ENCODE measurements at places on chromosomes 3 and 15.

- DNase-seq: no peak
These were observed 80.5 kb upstream of the PLXND1 start for GRCh38 chr3:129686941-129687340.

DNA sequence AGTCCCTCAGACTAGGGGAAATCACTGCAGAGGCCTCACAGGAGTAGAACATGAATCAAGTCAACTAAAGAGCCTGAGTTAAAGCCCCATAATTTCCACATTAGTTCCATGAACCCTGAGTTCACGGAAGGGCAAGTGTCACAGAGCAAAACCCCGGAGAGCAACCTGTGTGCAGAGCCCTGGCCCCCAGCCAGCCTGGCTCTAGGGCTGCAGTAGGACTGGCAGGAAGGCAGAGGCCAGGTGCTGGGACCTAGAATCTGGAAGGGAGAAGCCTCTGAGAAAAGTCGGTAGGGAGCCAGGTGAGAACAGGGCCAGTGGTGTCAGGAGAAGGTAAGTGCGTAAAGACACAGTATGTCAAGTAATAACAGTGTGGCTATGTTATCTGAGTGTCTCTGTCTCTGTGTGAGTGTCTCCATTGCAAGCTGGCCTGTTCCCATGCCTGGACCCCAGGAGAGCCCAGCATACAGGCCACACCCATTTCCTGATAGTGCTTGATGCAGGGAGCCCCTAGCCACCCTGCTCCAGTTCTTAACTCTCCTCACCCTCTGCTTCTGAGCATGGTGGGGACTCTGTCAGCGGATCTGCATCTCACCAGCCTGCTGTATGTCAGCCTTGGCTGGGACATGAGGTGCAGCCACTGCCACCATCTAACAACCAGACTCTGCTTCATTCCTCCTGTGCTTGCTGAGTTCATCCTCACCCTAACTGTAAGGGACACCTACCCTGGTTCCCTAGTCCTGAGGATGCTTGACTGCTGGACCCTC lies 11.3 kb upstream of the MANF start:
- DNase-seq: no peak

GRCh38 chr3:142263112-142263511 lies 37.7 kb upstream of the GK5 start:
- DNase-seq: no peak

DNA sequence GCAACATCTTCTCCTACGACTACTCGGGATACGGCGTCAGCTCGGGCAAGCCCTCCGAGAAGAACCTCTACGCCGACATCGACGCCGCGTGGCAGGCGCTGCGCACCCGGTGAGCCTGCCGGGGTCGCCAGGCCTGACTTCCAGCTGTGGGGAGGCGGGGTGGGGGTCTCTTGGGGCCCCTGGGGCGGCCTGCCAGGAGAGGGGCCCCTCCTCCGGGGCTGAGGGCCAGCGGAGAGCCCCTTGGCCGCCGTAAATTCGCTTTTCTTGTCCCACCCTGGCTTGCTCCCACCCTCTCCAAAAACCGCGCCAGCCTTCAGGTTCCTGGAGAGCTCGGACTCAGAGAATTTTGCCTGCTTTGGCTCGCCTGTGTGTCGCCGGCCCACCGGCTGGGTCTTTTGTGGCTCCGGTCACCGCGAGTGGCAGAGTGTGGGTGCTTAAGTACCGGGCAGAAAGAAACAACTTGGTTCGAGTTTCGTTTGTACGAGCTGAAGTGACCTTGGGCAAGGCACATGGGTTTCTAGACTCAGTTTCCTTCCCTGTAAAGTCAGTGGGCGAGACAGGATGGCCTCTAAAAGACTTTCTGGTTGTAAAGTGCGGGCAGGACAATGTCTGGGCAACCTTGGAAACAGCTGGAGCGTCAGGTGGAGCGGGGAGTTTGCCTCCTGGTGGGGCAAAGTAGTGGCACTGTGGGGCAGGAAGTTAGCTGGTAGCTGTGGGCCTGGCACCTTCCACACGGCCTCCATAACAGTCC lies 976 bp downstream of the ABHD17C start:
- no peak for DNase-seq

DNA sequence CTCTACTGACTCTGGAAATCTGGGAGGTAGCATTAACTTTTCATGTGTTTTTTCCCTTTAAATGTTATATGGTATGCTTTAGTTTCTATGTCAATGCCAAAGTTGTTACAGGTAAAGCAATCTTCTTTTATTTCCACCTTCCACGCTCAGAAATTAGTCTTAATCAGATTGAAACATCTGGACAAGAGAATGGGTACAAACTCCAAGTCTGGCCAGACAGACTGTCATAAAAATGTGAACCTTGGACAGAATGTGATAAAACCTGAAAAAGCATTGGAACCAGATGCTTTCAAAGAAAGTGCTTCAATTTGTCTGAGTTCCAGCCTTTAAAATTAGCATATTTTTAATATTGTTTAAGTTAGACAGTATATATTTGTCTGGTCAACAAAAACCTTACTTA lies 110.7 kb upstream of the P2RY1 start:
- no peak for DNase-seq

DNA sequence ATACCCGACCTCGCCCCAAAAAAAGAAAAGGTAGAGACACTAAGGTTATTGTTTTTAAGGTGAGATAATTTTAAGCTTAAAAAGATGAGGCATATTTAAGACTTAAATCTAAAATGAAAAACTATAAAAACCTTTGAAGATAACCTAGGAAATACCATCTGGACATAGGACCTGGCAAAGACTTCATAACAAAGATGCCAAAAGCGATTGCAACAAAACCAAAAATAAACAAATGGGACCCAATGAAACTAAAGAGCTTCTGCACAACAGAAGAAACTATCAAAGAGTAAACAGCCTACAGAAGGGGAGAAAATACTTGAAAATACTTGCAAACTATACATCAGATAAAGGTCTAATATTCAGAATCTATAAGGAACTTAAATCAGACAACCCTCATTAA lies 80.9 kb downstream of the TMCC1 start:
- no peak for DNase-seq

DNA sequence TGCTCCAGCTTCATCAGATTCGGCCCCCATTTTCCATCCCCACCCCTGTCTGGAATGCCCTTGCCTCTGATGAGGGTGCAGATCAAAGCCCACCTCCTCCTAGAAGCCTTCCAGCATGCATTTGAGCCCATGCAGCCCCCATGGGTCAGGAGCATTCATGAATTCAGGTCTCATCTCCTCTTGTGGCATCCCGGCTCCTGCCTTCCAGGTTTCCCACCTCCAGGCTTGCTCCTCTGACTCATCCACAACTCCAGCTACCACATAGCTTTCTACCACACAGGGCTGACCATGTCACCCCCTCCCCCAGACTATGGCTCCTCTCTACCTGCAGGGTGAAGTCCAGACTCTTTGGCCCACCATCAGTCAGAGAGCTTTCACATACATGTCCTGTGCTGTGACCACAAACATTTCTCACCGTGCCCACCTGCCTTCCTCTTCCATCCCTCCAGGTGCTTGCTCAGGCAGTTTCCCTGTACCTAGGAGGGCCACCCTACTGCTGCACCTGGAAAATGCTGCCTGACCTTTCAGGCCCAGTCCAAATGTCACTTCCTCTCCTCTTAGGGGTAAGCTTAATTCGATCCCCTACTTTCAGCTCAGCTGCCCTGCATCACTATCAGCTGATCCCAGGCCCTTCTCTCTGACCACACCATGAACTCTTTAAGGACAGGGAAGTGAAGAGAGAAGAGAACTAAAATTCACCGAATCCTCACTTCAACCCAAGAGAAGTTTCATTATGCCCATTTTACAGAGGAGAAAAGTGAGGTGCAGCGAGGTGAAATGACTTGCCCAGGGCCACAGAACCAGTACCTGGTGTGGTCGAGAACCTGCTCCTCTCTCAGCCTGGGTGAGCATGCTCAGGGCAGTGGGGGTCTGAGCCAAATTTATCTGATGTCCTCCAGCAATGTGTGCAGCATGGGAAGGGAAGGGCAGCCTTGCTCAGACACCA lies 13.7 kb upstream of the FGD5 start:
- no peak for DNase-seq

GRCh38 chr3:196012941-196013476 lies 68.9 kb downstream of the TFRC start:
- DNase-seq: no peak

DNA sequence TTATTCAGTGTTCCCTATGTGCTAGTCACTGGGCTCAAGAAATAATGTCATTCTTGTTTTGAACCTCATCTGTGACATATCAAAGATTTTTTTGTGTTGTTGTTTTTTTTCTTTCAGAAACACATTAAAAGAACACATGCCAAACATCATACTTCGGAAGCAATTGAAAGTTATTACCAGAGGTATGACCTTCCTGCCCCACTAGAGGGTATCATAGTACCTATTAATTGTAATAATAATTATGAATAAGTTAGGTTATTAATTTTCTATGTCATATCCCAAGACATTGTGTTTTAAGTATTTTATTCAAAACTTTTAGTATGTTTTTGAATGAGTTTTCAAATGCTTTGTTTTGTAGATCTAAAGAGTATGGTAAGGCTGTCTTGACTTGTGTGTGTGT lies 65.7 kb downstream of the CDIN1 start:
- no peak for DNase-seq

DNA sequence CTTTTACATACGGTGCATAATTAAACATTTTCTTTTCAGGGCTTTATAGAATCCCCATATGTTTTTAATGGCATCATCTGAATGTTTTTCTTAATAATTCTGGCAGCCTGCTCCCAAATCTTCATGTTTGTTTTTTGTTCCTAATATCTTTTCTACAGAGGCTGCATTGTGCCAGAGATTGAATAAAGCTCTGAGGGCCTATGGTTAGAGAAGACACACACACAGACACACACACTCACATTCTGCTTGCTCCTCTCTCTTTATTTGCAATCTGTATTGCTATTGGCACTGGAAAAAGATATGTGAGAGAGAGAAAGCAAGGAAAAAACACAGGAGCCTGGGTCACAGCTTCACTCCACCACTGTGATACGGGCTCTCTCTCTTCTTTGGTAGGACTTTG lies 136.0 kb downstream of the MECOM start:
- DNase-seq: no peak

- DNase-seq: no peak
These were observed 329.2 kb downstream of the ARRDC4 start for GRCh38 chr15:98289747-98290146.

GRCh38 chr3:50594253-50594785 lies 17.3 kb downstream of the CISH start:
- DNase-seq: no peak

DNA sequence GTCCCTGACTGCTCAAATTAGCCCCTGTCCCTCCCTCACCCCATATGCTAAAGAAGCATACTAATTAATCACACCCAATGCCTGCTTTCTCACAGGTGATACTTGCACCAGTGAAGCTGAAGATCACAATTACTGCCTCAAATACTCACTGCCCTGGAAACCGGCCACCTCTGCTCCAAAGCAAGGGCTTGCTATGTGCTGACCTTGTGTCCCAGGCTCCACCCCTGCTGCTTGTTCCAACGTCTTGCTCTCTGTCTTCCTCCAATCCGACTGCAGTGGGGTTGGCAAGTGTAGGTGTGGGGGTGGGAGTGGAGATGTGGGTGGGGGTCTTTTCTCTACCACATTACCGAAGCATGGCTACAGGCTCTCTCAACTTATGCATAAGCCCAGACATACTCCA lies 55.7 kb upstream of the PSMD6 start:
- DNase-seq: no peak

DNA sequence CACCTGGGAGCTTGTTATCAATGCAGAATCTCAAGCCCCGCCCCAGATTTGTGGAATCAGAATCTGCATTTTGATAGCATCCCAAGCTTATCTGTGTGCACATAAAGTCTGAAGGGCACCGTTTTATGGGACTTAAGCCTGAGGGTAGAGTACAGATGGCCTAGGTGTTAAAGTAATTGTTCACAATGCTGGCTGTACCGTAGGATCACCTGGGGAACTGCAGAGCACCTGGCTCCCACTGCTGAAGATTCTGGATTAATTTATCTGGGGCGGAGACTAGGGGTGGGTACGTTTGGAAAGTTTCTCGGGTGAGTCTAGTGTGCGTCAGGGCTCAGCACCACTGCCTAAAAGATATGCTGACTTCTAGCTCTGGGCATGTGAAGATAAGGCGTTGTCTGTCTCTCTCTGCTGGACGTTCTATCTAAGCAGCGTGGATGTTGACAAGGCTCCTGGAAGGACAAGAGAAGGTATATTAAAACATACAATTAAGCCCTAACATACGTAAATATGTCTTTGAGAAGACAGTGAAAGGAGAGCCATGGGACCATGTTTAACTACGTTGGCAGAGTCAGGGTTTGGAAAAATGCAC lies 63.2 kb upstream of the RASGRP1 start:
- no peak for DNase-seq

- no peak for DNase-seq
These were observed 164.6 kb upstream of the HES1 start for GRCh38 chr3:193971261-193971751.

- DNase-seq: no peak
These were observed 32.5 kb upstream of the CHRNB4 start for GRCh38 chr15:78673476-78673875.

GRCh38 chr3:15440891-15441290 lies 13.5 kb downstream of the EAF1 start:
- DNase-seq: no peak

DNA sequence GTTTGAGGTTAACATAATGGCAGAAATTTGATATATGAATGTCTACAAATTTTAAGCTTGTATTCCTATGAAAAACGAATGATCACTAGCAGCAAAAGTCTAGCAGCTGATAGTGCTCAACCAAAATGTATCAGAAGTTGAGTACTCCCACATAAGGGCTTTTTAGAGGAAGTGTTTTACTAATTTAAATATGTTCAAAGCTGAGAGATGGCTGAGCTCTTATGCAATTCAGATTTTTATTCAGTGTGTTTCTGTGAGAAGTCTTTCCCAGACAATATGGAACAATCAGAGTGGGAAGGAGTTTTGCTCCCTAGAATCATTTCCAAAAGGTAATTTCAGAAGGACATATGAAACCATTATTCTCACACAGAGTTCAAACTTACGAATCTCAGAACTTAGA lies 327.0 kb downstream of the ZPLD1 start:
- DNase-seq: no peak

DNA sequence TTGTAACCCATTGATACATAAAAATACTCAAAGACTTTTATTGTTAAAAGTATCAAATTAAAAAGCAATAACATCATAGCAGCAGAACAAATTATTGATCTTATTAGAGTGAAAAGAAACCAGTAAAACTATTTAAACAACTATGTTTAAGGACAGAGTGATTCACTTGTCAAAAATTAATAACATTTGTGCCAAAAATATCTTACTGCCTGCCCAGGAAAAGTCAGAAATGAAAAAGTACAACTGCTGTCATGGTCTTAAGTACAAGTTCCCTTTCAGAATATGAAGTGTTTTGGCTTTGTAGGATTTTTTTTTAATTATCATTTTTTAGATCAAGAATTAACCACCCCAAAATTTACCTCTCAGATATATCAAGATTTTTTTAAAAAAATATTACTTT lies 3.4 kb downstream of the IFT57 start:
- no peak for DNase-seq

GRCh38 chr3:49669352-49669751 lies 4.8 kb upstream of the APEH start:
- DNase-seq: no peak

- DNase-seq: peak; percentile 91
These were observed 30.2 kb upstream of the ZNF609 start for GRCh38 chr15:64430000-64430735.

Data from NT2/D1 (cell line).